NCI-H524 treated with DMSO at 0.1 percent for 48 hours (cell line): ENCODE measurements at places on chromosomes 2 and 18.

DNA sequence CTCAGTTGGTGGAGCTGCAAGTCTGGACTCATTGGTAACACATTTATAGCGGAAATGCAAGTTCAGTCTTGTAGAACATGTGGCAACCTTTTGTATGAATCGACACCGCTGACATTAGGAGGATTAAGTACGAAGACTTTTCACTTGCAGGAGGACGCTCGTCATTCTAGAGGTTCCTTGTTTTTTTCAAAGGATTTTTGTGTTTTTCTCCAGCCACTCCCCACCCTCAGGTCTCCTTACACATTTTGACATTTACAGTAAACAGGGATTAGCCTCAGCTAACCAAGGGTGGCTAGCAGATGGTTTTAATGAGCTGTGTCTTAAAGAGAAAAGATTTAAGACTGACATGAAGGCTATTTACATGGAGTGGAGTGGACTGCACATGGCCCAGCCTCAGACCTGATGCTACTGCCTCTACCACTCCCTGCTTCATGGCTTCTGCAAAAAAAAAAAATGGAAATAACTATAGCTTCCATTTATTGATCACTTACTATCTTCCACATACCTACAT is 173.8 kb downstream of the TRIB2 start:
- peak; percentile 50 for DNase-seq

- no peak for DNase-seq
These were observed 342.8 kb downstream of the DYSF start for GRCh38 chr2:71796174-71796593.

DNA sequence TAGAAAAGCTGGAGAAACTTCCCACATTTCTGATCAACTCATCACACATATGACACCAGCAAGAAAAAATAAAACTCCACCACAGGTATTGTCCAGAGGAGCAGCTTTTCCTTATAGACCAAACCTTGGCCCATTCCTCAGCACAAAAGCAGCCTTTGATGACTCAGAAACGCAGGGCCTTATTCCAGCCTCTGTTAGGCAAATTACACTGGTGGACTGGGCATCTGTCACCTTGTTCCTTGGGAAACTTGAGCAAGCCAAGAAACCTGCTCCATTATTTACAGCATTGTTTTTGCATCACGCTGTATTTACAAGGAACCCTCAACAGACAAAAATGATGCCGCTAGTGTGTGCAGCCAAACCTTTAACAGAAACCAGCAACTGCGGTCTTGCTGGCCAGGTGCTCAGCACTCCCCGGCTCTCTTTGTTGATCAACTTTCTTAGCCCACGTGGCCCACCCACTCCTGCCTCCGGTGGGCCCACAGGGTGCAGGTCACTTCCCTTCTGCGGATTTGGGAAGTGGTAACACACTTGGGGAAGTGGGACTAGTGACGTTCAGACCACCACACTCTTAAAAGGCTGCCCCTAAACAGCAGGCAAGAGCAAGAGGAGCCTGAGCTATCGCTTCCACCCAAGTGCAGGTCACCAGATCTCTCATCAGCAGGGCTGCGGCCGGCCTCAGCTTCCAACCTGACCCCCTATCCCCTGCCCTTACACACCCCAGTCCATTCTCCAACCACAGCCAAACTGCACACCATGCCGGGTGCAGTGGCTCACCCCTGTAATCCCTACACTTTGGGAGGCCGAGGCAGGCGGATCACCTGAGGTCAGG is 1.5 kb downstream of the AP1S3 start:
- no peak for DNase-seq

- DNase-seq: no peak
These were observed 5.4 kb upstream of the MALL start for GRCh38 chr2:110121052-110121334.

DNA sequence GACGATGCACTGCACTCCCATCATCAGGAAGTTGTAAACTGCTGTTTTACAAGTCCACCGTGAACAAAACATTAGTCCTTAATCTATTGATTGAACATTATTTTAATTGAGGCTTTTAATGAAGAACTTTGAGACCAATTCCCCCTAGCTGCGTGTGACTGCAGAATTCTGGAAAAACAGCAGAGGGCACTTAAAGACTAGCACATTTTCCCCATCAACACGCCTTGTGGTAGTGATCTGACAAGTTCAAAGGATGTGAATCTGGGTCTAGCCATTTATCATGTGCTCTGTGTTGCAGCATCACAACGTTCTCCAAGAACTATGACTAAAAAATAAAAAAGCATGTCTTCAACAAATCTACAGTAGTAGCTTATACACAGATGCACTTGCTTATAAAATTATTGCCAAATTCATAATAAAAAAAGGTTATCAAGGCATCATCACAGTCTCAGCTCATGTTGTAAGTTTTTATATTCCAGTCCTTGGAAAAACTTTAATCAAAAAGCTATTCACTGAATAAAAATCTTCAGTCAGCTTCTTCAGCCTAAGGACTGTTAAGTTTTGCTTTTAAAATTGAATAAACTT is 35.8 kb downstream of the SKOR2 start:
- peak; percentile 22 for DNase-seq

GRCh38 chr18:74414953-74415515 is 42.1 kb downstream of the DIPK1C start:
- DNase-seq: no peak

DNA sequence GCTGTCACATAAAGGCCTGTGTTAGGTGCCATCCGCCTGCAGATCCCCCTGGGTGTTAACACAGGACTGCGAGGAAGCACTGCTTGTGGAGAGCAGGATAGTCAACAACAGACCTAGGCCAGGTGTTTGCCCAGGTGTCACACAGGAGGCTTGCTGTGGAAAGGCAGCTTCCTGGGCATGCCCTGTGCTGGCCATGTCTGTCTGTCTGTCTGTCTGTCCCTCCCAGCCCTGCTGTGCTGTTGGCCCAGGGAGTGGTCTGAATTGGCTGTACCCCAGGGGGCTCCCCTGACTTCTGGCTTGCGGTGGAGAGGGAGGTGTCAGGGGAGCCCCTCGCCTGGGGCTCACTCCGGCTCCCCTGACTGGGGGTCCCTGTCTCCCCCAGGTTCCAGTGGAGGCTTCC is 53.2 kb downstream of the SH3BP4 start:
- DNase-seq: no peak

DNA sequence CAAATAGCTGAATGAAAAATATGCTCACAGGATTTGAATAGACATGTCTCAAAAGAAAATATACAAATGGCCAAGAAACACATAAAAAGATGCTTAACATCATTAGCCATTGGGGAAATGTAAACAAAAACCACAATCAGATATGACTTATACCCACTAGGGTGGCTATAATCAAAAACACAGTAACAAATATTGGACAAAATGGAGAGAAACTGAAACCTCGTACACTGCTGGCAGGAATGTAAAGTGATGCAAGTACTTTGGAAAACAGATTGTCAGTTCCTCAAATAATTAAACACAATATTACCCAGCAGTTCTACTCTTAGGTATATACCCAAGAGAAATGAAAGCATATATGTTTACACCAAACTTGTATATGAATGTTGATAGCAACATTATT is 213.0 kb downstream of the PHLPP1 start:
- no peak for DNase-seq

GRCh38 chr18:45688113-45688512 is 35.9 kb upstream of the SLC14A1 start:
- DNase-seq: no peak

- no peak for DNase-seq
These were observed 98.6 kb upstream of the PXDN start for GRCh38 chr2:1842945-1843344.

- no peak for DNase-seq
These were observed 221.3 kb downstream of the ACKR3 start for GRCh38 chr2:236790963-236791362.

DNA sequence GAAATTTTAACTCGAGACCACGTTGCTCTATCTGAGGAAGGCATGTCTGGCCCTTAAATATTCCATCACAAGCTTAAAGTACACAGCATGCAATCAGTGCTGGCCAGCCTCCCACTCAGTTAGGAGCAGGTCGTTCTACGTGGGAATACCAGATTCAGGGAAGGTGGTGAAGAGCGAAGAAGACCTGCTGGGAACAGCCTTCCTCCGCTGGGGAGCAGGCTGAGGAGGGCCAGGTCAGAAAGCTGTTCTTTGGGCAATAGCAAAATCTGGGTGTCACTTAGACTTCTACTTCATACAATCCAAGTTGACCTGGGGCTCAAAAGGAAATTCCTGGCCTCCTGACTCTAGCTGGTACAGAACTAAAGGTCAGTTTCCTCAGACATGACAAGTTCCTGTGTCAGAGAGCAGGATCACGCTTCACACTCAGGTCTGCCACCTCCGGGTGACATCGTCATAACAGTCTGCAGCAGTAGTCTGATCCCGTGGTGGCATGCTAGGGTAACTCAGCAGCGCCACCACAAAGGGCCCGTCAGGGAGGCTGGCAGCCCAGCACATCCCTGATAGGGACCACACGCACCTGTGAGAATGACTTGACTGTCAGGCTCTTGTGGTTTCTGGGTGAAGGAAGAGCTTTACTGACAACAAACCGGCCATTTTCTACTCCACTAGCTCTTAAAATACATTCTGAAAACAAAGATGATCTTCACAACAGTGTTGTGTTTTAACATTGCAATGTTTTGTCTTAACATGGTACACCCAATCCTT is 35.2 kb upstream of the NAPG start:
- DNase-seq: no peak

DNA sequence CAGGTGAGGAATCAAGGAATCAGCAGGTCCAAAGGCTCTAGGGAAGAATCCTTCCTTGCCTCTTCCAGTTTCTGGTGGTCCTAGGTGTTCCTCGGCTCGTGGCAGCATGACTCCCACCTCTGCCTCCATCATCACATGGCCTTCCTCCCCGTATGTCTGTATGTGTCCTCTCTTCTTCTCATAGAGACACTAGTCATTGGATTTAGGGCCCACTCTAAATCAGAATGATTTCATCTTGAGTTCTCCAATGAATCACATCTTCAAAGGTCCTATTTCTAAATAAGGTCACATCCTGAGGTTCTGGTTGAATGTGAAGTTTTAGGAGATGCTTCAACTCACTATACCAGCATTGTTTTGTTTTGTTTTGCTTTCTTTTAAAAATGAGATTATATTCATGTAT is 11.1 kb upstream of the AGFG1 start:
- no peak for DNase-seq

DNA sequence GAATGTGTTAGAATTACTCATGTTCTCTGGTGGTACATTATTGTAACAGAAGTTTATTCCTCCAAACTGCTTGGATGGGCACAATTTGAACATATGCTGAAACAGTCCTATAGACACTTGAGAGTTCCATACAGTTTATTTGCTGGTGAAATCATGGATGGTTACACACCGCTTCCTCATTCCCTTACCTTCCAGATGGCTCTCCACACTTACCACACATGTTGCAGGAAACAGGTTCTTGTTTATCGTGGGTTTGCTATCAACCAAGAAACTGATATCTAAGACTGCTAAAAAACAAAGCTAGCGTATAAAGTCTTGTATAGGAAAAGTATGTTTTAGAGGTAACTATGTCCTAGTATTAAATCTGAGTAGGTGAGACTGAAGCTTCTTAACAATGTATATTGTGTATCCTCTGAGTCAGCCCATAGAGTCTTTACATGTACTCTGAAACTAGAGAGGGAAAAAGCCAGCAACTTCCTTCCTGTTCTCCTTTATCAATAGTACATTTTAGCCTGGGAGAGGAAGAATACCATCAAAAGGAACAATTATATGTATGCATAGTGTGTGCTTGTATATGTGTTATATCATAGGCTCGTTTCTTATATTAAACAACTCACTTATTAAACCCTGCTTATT is 313.1 kb downstream of the PLCL1 start:
- no peak for DNase-seq

DNA sequence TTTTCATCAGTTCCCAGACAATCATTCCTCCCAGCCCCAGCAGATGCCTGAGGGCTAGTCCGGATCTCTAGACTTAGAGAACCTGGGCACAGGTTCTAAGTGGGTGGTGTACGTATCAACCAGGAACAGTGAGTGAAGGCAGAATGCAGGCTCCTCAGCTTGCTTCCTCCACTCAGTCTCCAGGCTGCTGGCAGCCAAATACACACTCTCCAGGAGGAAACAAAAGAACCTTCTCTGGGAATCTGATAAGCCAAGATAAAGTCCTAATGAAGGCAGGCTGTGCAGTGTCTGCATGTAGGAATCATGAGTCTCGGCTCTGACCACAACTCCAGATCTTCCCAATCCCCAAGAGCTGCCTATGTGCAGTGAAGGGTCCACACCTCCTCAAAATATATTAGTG is 245.7 kb downstream of the SP3 start:
- no peak for DNase-seq

DNA sequence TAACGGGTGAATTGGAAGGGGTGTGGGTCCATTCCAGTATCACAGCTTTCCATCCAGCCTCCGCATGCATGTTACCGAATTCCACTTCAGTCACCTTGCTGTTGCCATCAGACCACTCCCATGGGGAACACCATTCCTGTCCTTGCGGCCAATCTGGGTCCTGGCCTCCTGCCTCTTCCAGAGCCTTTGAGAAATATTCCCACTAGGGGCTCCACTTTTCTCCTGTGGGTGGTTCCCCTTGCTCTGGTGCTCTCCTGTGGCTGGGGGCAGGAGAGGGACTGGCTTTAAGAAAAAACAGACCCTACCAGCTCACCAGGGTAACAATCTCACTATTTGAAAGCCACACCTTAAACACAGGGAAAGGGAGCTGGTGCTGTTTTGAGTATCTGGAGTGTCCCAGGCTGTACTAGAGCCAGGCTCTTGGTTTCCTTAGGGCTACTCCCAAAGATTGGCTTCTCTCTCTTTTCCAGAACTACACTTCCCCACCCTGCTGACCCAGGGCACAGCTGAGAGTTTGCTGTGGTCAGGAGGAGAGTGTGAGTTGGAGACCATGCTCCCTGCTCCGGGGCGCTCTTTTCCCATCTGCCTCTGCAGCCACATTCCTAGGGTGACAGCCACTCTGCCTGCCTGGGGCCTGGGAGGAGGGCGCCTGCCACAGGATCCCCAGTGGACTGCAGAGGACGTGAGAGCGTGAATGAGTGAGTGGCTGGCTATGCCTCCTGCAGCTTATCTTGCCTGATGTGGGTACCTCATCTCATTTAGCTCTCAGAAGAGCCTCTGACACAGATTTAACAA is 460.8 kb upstream of the HS6ST1 start:
- no peak for DNase-seq

DNA sequence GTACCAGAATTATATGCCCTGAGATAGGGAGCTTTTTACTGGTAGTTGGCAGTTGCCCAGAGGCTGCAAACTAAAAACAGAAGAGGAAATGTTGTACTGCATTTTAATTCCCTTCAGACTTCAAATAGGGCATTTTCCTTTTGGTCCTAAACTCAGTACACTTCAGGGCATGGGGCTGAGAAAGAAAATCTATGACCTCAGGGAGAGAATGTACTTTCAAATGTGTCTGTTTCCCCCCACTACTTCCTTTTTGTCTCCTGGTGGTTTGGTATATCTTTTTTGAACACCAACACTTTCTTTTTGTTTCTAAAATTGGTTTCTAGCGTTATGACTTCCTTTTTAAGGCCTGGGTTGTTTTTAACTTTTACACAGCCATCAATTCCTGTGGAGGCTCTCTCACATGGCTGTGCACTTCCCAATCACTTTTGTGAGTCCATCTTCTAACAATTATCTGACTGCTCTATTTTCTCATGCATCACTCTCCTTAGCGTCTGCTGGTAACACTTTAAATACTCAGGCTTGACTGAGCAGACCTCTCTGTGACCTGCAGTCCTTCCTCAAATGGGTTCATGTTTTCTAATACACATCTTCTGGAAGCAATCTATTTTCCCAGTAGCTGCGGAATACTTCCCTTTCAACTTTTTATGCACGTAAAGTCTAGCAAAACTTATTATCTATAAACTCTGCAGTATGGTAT is 596.0 kb downstream of the LRP1B start:
- no peak for DNase-seq

GRCh38 chr2:25323042-25323514 is 18.6 kb downstream of the DNMT3A start:
- no peak for DNase-seq
